ENCODE measurements at places on chromosomes 3 and 15.

DNA sequence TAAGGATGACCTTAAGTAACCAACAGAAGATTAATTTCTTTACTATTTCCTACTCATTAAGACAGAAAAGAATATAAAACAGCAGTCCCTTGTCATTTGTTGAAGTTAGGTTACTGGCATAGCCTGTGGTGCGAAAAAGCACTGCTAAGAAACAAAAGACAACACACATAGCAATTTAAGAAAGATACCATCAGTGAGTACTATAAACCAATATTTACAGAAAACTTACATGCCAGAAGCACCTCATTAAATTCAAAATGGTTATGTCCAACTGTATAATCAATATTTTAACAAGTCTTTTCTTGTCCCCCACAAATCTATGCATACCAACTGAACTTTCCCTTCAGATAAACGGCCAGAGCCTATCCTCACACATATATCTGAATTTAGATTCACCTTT is 42.0 kb downstream of the ANKRD28 start:
- no peak for DNase-seq

GRCh38 chr15:25474251-25474650 is 35.4 kb upstream of the UBE3A start:
- no peak for DNase-seq

DNA sequence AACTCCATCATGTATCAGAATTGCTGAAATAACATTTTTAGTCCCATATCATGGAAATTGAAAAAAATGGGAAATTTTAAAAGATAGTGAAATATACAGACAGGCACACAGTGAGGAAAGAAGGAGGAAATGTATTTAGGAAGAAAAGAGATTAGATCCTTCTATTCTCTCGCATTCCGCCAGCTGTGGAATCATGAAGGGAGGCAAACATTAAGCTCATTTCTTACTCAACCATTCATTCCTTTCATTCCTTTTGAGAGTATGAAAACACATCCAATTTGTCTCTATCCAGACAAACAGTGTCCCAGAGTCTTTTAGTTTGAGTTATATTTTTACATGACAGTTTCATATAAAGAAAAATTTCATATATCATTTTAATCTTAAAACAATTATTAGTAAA is 52.5 kb upstream of the KCNMB2 start:
- no peak for DNase-seq

- no peak for DNase-seq
Measured at GRCh38 chr15:49323207-49323606, 99.8 kb upstream of the FGF7 start.

DNA sequence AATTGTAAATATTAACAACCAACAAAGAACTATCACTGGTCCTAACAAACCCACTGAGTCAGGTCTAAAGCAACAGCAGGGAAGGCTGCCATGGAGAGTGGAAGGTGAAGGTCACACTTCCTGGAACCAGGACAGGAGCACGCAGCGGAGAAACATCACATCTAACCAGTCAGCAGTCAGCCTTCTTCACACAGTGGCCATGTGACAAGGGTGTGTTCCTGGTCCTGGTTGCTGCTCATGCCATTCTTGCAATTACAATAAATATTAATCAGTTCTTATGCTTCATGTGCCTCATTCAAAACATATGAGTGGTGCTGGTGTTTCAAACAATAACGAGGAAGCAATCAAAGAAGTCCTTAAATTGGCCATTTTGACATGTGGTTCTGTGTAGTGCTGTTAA is 162.8 kb downstream of the ARRDC4 start:
- DNase-seq, result no peak

DNA sequence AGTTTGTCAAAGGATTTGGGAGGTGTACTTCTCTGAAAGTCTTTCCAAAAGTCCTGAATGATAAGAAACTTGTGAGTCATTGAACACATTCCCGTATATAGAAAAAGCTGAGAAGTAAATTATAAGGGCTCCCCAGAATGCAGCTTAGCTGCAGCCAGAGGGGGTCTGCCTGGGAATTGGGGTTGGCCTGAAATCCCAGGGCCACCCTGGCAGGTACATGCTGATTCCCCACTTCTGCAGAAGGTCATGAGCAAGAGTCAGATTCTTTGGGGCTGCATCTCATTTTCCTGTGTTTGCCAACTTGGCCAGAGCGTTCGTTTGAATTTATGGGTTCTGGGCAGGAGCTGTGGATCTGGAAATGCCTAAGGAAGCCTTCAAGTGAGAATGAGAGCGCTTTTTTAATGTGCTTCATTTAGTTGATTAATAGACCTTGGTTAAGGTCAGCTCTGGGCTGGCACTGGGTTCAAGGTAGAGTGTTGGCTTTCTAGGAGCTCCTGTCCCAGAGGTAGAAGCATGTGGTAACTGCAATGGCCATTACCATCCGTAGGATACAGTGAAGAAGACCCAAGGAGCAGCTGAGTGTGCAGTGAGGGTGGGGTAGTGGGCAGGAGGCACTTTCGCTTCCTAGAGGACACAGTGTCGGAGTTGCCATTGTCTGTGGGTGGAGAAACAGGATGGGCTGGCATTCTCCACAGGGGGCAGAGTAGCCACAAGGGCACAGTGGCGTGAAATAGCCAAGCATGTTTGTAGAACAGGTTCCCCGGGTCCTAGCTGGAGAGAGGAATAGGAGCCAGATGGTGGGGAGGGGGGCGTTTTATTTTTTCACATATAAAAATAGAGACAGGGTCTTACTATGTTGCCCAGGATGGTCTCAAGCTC is 3.2 kb downstream of the SLC6A6 start:
- DNase-seq, result no peak

- DNase-seq, result no peak
Measured at GRCh38 chr3:73661265-73661664, 36.5 kb upstream of the PDZRN3 start.

DNA sequence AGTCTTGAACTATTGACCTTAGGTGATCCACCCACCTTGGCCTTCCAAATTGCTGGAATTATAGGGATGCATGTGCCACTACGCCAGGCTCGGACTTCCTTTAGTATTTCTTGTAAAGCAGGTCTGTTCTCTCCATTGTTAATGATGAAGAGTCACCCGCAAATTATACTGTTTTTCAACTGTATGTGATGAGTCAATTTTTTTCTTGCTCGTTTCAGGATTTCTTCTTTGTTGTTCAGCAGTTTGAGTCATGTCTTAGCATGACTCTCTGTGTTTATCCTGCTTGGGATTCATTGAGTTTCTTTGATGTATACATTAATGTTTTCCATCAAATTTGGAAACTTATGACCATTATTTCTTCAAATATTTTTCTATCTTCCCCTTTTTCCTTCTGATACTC is 28.9 kb downstream of the GRAMD1C start:
- no peak for DNase-seq

- no peak for DNase-seq
Measured at GRCh38 chr3:76131396-76132153, 346.2 kb upstream of the ZNF717 start.

- DNase-seq, result peak; percentile 49
Measured at GRCh38 chr15:51077221-51078153, 17.2 kb downstream of the TNFAIP8L3 start.

GRCh38 chr3:186821429-186822387 is 15.4 kb upstream of the RFC4 start:
- no peak for DNase-seq

GRCh38 chr3:103269287-103269686 is 834.5 kb downstream of the ZPLD1 start:
- DNase-seq, result no peak

DNA sequence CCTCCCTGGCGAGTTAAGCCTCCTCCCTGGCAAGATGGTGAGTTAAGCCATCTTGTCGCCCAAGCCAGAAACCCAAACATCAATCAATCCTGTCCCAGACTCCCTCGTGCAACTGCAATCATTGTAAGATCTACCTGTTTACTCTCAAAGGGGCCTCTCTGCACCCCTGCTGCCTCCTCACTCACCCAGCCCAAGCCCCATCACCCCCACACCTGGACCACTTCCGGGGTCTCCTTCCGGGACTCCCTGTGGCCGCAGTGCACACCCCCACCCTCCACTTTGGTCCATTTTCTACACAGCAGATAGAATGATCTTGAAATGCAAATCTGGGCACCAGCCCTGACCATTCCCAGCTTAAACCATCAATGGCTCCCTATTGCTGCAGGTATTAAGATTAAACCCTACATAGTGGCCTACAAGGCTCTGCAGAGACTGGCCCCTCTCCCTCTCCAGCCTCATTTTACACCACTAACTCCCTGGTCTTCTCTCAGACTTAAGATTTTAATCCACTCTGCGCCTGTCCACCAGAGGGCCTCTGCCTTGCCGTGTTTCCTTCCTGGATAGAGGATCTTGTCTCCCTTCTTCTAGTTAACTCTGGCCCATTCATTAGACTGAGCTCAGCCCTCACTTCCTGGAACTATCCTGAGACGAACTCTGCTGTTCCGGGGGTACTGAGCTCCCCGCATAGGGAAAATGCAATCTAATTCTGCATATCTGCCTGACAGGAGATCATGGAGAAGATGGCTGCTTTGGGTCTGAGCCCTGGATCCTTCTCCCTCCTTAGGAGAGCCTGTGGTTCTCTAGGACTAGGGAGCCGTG is 41.9 kb upstream of the SLC6A1 start:
- no peak for DNase-seq

DNA sequence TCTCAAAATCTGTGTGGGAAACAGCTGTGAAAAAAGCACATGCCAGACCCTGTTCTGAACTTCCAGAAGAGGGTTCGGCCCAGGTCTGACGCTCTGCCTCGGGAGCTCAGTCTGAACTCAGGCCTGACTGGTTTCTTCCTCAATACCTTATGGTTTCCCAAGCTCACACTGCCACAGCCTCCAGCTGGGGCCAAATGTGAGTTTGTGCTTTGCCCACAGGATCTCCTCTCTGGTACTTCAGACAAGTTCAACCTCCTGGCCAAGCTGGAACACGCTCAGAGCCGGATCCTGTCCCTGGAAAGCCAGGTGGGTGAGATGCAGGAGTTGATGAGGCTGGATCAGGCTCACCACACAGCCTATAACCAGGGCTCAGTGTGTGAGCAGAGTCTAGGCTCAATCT is 33.8 kb downstream of the CYP11A1 start:
- no peak for DNase-seq

DNA sequence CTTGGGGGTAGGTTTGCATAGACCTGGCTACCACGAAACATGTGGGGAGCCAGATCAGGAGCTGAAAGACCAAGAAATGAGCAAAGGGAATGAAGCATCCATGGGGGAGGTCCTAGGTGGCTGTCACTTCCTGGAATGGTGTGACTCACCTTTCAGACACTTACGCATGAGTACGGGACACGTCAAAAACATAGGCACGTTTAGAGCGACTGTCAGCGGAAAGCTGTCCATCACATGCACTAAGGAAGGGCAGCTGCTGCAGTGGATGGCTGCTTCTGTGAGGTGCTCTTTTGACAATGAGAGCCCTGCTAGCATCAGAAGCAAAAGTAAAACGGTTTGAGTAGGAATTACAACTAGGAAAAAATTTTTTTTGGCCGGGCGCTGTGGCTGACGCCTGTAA is 244.6 kb upstream of the CCDC54 start:
- no peak for DNase-seq

DNA sequence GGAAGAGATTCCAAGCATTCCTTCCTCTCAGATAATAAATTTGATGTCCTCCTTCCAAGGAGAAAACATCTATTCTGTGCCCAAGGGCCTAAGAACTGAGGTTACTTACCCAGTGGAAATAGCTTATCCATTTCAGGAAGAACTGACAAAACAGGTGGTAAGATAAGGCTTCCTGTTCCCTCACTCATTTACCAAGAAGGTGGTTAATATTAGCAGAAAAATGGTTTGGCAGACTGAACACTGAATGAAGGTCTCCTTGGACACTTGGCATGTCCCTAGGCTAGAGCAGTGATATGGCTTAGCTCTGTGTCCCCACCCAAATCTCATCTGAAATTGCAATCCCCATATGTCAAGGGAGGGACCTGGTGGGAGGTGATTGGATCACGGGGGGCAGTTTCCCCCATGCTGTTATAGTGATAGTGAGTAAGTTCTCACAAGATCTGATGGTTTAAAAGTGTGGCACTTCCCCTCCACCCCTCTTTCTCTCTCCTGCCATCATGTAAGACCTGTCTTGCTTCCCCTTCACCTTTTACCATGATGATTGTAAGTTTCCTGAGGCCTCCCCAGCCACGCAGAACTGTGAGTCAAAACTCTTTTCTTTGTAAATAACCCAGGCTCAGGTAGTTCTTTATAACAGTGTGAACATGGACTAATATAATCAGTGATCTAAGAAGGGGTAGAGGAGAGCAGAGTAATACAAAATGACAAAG is 127.4 kb downstream of the ST8SIA2 start:
- DNase-seq, result no peak

GRCh38 chr3:21803604-21804003 is 52.6 kb upstream of the ZNF385D start:
- no peak for DNase-seq

DNA sequence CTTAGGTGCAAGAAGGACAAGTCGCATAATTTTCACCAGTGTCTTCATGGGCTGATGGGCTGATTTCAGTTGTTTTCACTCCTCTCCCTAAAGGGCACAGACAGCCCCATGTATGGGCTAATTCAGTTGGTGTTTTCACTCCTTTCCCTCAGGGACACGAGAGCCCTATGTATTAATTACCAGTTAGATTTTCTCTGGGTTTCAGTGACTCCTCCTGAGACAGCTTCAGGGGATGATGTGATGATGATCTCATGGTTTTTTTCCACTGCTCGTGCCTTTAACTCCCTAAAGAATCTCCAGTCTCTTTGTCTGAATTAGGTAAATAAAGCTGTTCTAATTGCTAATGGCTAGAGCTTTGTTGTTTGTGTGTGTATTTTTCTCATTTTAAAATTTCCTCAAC is 9.9 kb downstream of the RAMAC start:
- no peak for DNase-seq

DNA sequence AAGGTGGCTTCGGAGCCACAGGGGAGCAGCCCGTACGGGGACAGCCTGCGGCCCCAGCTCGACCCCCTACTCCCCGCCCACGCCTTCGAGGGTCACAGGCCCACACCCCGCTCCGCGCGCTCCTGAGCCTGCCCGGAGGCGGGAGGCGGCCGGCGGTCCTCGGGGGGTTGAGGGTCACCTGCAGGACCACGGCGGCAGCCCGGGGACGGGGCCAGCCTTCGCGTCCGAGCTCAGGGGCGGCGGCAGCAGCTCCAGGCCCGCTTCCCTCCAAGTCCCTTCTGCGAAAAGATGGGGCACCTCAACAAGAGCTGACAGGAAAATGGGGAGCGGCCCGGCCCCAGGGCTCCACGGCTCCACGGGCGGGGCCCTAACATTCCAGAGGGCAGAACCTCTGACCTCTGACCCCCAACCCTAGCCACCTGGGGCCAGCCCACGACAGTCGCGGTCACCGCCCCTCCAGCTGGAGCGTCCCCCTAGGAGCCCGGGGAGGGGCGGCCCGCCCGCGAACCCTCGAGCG is 428 bp downstream of the LYSMD4 start:
- DNase-seq, result no peak

DNA sequence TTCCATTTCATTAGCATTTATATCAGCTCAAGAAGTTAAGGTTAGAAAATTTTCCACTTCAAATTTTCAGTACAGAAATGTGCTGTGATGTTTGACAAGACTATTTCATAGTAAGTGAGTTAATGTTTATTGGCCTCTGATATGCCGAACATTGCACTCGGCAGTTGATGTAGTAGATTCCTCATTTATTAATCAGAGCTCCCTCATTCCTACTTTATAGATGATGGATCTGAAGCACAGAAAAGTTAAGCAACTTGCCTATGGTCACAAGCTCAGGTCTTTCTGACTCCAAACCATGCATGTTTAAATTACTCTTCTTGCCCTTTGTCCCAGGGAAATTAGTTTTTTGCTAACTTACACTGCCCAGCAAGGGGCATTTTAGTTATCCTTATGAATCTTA is 92.0 kb downstream of the ATG7 start:
- no peak for DNase-seq

GRCh38 chr3:74640211-74640610 is 25.8 kb upstream of the CNTN3 start:
- no peak for DNase-seq
